ENCODE measurements at places on chromosomes 4 and X.

- peak; percentile 52 for DNase-seq
Measured at GRCh38 chr4:12041828-12042227, 613.1 kb upstream of the HS3ST1 start.

DNA sequence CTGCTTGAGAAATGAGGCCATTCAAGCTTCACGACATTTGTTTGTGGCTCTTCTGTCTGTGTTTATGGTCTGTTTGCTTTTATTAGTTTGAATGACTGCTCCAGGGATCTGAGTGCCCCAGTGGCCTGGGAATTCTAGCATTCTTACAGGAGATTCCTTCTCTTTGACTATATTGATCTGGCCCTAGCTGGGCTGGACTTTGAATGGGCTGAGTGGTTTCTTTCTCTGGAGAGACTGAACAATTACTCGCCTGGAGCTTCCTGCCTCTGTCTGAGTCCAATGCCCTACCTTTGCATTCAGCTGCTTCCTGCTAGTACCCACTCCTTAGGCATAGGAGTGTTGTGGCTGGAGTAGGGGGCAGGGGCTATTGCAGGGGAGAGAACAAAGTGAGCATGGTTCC is 51.2 kb upstream of the EDA start:
- DNase-seq, result no peak

DNA sequence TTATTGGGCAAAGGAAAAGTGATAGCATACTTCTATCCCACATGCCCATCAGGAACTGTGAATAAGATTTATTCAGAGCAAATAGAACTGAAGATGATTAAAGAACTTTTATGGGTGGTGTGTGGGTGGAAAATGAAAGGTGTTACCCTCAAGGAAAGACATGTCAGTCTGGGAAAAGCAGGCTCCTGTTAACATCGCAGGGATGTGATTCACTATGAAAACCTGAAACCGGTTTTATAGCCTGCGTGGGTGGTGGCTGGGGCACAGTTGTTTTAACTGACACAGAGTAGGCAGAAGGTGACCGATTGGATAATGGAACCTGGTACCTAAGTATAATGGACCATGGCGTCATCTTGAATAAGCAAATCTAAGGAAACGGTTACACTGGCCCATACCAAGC is 61.3 kb upstream of the CASK start:
- no peak for DNase-seq

GRCh38 chrX:20061855-20062254 is 54.9 kb downstream of the MAP7D2 start:
- no peak for DNase-seq

GRCh38 chrX:119757979-119758730 is at the start of gene SOWAHD:
Gene SOWAHD (plus strand): TSS chrX:119758588. CDS start chrX:119758668, 80 bp downstream.
- no peak for DNase-seq

DNA sequence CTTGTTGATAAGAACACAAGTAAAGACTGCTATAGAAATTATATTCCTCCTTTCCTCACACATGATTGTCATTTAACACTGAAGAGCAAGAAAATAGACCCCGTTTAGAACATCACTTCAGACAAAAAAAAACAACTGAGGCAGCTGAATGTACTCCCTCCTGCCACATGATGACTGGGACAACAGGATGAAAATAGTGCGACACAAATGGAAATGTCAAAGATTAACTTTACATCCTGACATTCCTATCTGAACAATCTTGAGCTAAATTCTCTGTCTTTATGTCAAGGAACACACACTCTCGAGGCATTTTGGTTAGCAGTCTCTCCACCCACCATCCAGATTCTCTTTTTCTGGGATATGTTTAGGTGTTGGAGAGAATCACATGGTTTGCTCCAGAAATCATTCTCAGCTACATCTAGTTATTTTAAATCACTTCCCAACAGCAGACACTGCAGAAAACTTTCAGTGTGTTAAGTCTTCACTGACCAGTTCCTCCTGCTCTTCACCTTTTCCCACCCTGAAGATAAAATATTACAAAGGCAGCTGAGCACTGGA is 16.3 kb upstream of the KCNIP4 start:
- DNase-seq, result no peak

- DNase-seq, result no peak
Measured at GRCh38 chr4:42566835-42567234, 90.1 kb downstream of the ATP8A1 start.

DNA sequence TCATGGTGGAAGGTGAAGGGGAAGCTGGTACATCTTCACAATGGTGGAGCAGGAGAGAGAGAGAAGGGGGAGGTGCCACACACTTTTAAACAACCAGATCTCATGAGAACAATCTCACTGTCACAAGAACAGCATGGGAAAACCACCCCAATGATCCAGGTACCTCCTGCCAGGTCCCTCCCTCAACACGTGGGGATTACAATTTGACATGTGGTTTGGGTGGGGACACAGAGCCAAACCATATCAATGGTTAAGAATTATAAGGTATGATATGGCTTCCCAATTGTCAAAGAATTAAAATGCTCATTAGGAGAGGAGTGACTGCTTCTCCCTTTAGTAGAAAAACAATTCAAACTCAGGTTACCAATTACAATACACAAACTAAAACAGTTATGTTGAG is 143.3 kb downstream of the PDLIM5 start:
- DNase-seq, result no peak

DNA sequence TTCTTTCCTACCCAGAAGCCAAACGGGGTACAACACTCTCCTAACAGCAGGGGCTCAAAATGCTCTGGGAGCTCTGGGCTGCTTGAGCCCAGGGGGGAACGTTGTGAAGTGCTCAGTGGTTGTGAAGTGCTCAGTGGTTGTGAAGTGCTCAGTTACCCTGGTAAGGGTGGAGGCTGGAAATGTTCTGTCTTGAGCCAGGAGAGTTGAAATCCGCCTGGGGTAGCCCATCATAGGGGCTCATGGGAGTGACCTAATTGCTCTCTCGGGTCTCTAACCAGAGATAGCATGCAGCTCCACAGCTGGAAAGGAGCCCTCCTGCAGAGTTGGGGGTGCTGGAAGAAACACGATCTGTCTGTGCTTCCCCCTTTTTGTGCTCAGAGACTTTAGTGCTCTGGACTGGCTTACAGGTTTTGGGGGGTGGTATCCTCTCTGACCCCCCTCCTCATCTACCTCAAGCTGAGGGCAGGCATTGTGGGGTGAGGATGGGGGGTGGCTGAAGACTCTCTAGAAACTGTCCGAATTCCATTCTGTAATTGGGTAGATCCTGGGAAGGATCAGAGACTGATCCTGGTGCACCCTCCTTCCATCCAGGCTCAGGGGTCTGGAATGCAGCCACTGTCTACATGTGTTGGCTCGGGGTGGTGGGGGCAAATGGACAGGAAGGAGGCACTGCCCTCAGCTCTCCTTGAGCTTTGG is 2.7 kb downstream of the EFNB1 start:
- no peak for DNase-seq

- DNase-seq, result peak; percentile 71
Measured at GRCh38 chrX:71629467-71629866, 11.2 kb upstream of the CXCR3 start.

DNA sequence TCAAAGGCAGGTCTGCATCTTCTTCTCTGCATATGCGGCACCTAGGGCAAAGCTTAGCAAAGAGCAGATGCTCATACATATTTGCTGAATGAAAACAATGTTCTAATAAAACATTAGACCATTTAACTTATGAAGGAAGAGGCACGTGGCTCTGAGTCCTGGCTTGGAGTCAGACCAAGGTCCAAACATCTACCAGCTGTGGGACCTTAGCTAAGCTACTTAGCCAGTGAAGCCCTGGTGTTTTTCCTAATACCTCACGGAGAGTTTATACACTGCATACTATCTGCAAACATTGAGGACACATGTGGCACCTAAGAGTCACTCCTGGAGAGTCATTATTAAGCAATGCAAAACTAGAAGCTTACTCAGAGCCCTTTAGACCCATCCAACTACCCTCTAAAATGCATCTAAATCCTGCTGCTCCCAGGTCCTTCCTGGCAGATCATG is 9.0 kb downstream of the PDGFC start:
- DNase-seq, result no peak

DNA sequence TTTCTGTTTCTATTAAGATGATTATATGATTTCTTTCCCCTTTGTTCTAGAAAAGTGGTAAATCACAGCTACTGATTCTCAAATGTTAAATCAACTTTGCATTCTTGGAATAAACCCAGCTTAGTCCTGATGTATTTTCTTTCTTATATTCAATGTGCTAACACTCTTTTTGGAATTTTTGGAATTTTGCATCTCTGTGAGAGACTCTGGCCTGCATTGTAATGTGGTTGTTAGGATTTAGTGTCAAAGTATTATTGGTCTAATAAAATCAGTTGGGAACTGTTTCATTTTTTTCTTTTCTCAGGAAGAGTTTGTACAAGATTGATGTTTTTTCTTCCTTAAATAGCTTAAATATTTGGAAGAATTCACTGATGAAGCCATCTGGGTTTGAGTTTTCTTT is 109.6 kb downstream of the KIT start:
- no peak for DNase-seq

DNA sequence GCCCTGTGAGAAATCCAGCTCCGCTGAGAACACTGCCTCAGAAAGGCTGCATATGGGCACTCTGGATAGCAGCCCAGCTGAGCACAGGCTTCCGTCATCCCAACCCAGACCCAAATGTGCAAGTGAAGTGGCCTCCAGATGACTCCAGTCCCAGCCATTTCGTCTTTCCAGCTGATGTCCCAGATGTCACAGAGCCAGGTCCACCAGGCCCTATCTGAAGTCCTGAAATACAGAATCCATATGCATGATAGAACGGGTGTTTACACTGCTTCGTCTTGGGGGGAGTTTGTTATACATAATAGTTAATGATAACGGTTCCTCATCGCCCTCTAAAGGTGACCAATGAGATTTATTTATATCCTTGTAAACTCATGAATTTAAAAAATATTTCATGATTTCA is 72.6 kb upstream of the TRIM2 start:
- no peak for DNase-seq

- no peak for DNase-seq
Measured at GRCh38 chrX:67415937-67416336, 127.9 kb upstream of the AR start.

DNA sequence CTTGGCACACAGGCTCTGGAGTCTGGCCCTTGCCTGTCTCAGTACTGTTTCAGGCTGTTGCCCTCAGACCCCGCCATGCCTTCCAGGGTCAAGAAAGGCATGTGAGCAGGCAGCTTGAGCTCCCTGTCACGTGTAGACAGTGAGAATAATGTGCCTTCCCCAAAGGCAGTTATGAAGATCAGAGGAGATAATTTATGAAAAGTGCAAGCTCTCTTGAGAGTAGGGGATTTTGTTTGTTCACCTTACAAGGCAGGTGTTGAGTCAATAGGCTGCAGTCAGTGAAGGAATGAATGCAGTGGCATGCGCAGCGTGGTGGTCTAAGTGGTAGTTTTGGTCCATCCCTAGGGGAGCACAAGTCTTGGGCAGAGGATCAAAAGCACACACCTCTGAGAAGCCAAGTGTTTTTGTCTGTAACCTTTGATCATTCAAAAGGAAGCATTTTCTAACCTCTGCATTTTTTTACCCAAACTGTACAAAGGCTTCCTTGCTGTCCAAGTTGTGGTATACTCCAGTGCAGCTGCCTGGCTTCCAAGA is 14.4 kb downstream of the HADH start:
- no peak for DNase-seq

DNA sequence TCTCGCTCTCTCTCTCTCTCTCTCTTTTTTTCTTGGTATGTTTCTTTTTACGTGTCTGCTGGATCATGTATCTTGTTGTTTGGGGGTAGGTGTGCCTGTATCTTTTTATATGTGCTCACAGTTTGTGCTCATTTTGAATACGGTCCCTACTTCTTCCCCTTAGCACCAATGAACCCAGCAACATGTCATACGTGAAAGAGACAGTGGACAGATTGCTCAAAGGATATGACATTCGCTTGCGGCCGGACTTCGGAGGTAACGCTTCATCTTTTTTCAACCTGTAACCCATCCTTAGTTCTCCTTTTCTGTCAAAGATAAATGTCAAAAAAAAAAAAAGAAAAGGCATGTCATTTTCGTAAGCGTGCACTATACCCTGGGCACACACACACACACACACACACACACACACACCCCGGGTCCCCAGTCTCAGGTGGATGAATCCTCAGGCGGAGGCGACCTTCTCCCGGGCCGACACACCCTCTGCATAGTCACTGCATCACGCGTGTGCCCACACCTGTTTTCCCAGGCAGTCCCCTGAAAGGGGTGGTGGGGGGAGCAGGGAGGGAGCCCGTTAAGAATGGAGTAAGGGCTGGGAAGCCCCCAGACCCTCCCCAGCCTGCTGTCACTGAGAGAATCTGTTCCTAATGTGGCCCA is 511 bp downstream of the GABRB1 start:
- no peak for DNase-seq

- no peak for DNase-seq
Measured at GRCh38 chrX:16914058-16914457, 32.4 kb upstream of the REPS2 start.

- no peak for DNase-seq
Measured at GRCh38 chrX:88944661-88945060, 197.6 kb downstream of the CPXCR1 start.

GRCh38 chr4:2811830-2812611 is 19.1 kb downstream of the SH3BP2 start:
- peak; percentile 86 for DNase-seq

DNA sequence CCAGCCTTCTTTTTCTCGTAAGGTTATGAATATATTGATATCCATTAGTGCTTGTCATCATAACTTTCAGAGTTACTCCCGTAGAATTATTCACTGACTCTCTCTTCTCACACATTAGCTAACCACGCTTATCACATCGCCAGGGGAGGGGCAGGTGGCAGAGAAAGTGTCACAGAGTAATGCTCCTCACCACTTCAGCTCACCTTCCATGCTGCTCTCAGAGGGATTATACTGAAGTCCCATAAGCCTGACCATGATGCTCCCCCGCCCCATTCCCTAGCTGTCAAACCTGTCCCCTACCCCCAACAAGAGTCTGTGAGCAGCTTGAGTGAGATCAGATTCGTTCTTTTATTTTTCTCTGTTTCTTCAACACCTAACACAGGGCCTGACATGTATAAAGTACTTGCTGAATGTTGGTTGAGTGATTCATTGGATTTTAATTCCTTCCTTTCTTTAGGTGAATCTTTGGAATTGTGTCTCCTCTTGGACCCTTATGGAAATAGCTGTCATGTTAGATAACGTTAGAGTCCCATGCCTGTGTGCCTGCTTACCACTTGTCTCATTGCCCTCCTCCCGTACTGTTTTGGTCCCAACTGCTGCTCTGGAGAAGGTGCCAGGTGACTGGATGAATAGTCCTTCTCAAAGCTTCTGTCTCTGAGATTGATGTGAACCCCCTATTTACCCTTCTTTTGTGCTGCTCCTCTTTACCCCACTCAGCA is 55.1 kb downstream of the RS1 start:
- DNase-seq, result no peak

DNA sequence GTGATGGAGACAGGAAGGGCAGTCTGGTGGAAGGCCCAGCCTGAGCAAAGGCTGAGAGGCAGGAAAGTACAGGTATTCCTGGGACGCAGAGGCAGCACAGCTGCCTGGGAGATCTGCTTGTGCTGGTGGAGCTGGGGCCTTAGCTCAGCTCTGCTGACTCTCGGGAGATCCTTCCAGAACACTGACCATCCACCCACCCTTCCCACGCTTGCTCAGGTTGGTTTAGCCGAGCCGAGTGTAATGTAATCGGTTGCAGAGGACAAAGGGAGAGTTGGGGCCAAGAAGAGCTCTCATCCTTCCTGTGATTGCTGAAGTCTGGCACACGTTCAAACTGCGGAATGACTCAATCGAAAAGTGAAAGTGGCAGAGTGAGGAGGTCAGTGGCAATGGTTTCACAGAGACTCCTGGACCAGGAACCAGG is 43.1 kb upstream of the GPR78 start:
- DNase-seq, result no peak

GRCh38 chr4:20829617-20830357 is 129.5 kb downstream of the PACRGL start:
- no peak for DNase-seq

GRCh38 chr4:161321706-161322105 is 842.1 kb downstream of the FSTL5 start:
- DNase-seq, result no peak

All from Karpas-422 (cell line).